Effector CD4-positive, alpha-beta T cell (primary cell): ENCODE measurements at places on chromosomes 12 and 14.

DNA sequence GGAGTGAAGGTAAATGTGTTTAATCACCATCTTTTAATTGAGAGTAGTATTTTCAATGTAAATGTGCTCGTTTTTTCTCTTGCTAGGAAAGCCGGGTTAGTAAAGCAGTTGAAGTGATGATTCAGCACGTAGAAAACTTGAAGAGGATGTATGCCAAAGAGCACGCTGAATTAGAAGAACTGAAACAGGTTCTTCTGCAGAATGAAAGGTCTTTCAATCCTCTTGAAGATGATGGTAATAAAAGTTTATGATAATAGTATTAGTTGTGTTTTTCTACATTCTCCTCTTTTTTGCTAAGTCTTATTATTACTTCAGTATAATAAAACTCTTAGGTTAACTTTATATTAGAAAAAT is 93.9 kb downstream of the DNAI7 start:
- DNase-seq: no peak

DNA sequence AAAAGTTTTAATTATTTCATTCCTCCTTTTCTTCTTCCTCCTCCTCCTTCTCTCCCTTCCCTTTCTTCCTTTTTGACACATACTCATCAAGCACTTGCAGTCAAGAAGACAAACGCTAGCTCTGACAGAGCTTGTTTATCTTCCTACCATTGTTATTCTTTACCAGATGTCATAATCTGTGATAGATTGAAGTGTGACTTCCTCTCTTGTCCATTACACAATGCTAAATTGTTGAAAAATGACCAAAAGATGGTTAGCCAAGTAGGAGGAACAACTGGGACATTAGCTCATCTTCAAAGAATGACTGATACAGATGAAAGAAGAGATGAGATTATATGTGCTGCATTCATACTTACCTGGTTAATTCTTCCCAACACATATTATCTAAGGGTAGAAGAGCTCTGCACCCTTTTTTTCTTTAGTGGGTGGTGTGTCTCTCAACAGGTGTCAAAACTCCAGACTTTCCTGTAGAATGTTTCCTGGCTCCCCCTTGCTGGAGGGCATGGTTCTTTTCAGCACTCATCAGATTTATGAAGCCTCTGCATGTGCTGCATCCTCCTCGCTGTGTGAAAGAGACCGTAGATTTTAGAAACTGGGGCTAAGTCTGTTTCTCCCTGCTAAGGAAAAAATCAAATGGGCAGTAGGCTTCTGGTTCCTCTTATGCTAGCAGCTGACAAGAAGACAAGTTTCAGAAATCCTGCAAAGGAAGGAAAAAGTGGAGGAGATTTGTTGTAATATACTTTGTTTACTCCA is 147.1 kb downstream of the TMX1 start:
- DNase-seq: no peak

DNA sequence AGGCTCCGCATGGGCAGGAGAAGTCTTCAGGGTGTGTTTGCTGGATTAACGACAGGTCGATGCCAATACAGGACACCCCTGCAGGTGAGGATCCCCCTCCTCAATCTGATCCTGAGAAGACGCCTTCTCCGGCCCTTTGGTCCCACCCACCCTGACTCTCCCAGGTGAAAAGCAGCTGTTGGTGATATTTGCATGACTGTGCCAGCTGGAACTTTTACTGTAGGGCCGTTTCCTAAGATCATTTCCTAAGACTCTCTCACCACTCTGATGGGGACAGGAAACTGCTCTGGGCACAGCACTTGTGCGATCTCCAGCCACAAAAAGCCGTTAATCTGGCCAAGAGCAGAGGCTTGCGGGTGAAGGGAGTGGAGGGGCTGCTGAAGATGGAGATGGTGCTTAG is 16.8 kb upstream of the EIF5 start:
- no peak for DNase-seq

GRCh38 chr12:77118696-77119095 is 53.3 kb upstream of the E2F7 start:
- DNase-seq: no peak

DNA sequence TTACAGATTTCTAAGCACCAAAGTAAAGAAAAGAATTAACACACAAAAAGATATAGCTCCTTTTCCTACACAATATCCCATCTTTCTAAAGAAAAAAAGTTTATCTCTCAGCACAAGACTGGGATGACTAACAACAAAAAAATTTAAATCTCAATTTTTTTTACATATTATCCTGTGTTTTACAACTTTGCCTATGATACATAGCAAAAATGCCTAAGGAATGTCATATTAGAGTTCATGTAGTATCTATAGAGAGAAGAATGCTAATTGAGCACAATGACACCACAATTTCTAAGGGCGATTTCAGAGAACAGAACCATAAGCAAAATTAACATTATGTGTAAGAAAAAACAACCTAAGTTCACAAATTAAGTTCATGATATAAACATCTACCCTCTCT is 16.3 kb downstream of the C2CD5 start:
- DNase-seq: no peak

DNA sequence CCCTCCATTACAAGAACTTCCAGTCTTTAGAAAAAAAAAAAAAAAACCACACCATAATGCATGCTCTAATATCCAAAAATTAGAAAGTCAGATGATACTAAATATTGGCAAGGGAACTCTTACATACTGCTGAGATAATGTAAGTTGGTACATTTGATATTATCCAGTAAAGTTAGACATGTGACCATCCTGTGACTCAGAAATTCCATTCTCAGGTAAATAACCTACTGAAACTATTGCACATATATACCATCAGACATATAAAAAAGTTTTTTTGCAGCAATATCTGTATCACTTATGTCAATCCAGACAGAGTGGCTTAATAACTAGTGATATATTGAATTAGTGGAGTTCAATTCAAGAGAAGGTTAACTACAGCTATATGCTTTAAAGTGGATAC is 63.5 kb downstream of the KITLG start:
- DNase-seq: no peak

DNA sequence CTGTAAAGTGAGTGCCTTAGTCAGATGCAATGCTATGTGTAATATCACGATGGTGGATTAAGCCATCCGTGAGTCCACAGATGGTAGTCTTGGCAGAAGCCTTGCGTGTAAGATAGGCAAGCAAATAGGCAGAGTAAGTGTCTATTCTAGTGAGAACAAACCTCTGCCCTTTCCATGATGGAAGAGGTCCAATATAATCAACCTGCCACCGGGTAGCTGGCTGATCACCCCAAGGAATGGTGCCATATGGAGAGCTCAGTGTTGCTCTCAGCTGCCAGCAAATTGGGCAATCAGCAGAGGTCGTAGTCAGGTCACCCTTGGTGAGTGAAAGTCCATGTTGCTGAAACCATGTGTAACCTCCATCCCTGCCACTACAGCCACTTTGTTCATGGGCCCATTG is 371.2 kb upstream of the LRFN5 start:
- DNase-seq: no peak

- DNase-seq: no peak
Observed at GRCh38 chr14:59465316-59466135, at the start of gene GPR135. Gene GPR135 (minus strand): TSS chr14:59465380. CDS start chr14:59465226, 154 bp downstream.

DNA sequence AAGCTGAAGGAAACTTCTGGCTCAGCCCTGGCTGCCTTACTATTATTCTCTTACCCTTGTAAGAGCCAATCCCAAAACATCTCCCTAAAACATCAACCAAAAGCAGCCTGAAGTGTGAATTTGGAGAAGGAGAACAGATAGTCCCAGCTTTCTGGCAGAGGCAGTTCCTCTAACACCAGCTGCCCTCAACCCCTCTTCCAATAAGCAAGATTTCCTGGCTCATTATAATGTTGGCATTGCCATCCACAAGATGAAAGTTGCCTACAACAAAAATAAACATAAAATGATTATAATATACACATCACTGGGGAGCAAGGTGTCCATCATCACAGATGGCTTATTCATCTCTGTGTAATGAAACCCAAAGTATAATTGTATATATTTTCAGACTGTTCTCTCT is 352.5 kb upstream of the CCDC196 start:
- no peak for DNase-seq

DNA sequence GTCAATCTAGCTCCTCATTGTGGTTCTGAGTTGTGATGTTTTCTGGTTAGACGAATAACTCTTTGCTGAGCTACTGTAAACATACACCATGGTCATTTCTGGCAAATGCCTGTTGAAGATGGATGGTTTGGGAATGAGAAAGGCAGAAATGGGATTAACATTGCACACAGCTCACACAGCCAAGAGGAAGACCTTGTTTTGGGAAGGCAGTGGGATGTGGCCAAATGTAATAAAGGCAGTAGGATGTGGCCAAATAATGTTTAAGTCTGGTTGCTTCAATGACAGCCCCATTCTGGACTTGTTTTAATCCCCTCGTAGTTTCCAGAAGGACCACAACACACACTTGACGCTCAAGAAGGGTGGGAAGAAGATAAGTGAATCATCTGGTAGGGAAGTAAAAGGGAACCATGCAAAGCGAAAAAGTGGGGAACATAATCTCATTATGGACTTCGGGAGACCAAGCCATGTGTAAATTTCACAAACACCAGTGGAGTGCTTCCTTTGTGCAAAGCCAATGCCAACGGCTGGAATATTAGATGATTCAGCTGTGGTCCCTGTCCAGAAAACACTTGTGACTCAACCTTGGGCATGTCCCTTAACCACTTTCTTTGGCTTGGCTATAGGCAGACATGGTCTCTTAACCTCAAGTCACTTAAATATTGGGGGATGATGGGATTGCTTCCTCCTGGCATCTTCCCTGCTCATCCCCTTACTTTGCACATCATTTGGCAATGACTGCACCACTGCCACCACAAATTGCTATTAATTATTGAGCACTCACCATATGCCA is 284.4 kb upstream of the CRY1 start:
- no peak for DNase-seq

DNA sequence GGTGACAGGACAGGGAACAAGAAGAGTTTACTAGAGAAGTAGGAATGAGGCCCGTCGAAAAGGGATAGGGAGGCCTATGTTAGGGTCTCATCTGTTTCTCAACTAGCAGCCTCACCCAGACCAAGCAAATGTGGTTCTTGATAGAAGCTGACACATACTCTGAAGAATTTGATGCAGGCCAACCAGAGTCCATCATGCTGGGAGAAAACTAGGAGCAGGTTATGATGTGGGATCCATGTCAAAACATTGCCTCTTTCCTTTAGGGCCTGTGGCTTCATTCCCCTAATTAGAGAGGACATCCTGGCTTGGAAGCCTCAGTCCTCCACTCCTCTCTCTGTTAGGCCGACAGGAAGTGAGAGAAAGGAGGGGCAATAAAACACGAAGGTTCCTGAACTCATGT is 122.8 kb downstream of the NTF3 start:
- DNase-seq: no peak

DNA sequence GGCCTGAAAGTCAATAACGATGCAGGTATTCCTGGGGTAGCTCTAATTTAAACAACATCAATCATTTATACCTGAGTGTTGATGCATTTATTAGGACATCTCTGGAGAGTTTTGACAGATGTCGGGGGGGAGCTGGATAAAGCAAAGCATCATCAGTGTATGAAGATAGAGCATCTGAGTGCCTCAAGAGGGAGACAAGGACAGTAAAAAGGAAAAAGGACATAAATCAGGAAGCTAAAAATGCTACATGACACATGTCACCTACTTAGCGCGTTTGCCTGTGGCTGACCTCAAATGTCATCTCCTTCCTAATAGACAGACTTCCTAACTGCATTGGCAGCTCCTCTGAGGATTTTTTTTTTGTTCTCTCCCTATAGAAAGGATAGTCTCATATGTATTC is 259.5 kb upstream of the PKP2 start:
- DNase-seq: no peak

- DNase-seq: no peak
Observed at GRCh38 chr12:27344246-27344645, 11.6 kb downstream of the BMAL2 start.

- no peak for DNase-seq
Observed at GRCh38 chr12:25794571-25794970, 163.9 kb upstream of the RASSF8 start.
